Hippocampal formation (tissue), 2 donors: ENCODE measurements at places on chromosomes 12 and 14.

DNA sequence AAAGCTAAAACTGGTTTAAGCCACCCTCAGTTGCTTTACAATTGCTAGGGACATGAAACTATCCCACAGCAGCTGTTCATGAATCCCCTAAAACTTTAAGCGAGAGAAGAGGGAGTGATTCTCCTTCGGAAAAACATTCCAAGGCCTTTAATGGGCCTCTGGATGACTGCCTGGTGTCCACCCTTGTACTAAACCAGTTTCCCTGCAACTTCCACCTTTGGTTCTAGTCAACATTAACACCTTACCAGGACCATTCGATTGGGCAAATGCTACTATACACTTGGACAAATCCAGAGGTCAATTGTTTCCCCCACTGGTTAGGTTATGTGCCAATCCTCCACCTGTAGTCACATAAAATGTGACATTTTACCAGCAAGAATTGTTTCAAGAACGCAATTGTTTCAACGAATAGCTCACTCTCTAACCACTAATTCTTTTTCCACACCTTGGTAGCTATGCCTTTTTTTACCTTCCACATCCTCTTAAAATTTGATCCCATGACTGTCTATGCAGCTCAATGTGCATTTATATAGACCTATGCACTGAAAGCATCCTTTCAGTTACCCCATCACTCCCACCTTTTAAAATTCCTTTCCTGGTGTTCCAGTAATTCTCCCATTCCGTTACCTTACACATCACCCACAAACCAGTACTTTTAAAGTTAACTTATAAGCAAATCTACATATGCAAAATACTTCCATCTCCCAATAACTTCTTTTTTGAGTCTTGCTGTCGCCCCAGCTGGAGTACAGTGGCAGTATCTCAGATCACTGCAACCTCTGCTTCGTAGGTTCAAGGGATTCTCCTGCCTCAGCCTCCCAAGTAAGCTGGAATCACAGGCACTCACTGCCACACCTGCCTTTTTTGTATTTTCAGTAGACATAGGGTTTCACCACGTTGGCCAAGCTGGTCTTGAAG lies 3.6 kb downstream of the UBC start:
- DNase-seq, result no peak

- no peak for DNase-seq
These were observed 34.6 kb downstream of the ZFP36L1 start for GRCh38 chr14:68758301-68758700.

- DNase-seq, result no peak
These were observed 14.0 kb downstream of the RNASE2 start for GRCh38 chr14:20969336-20969735.

- DNase-seq, result no peak
These were observed 15.2 kb downstream of the FGFR1OP2 start for GRCh38 chr12:26953447-26953846.

GRCh38 chr14:102993523-102993922 lies 63.8 kb downstream of the CDC42BPB start:
- no peak for DNase-seq

DNA sequence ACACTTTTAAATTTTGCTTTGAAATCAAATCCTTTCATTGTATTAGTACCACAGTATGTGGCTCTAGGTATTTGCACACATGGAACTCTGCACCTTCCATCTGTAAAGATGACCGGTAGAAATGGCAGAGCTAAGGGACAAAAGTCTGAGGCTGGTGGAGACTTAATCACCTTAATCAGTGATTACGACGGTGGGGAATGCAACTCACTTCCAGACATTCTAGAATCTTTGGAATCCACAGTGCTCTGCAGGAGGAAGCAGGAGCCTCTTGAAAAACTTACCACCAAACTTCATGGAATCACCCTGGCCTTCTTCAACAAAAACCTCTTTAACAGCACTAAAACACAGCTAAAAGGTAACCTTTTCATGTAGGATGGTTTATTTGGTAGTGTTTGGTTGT lies 3.9 kb upstream of the DACT1 start:
- DNase-seq, result no peak

GRCh38 chr12:753611-754472 lies 1.5 kb downstream of the WNK1 start:
- DNase-seq, result no peak

DNA sequence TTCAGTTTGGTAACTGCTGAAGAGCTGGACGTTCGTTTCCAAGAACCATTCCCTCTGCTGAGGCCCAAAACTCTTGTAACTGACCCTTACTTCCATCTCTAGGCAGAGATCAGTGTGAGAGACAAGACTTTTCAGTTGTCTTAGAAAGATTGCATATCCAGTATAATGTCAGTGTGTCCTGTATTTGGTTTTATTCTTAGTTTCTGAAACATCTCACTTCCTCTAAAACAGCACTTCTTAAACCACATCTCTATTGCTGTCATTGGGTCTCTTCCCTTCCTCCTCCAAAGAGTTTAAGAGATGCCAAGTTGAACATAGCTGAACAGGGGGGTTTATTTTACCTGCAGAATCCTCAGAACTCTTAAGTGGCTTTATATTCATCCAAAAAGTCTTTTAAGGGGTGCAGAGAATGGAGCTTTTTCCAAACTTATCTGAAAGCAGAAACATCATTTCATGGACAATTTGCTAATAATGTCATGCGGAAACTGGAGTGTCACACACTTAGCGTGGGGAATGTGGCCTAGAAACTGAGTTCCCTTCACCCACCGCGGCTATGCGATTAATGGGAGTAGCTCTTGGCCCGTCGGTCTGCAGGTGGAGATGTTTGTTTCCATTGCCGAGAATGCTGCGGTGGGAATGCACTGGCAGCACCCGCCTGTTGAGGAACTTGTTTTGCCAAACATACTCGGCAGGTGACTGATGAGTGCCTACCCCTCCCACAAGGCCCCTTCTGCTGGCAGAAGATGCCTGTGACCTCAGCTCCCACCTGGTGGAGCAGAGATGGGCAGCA lies 148.2 kb downstream of the ADGRD1 start:
- no peak for DNase-seq

- no peak for DNase-seq
These were observed 12.1 kb downstream of the GPRC5D start for GRCh38 chr12:12939888-12940287.

DNA sequence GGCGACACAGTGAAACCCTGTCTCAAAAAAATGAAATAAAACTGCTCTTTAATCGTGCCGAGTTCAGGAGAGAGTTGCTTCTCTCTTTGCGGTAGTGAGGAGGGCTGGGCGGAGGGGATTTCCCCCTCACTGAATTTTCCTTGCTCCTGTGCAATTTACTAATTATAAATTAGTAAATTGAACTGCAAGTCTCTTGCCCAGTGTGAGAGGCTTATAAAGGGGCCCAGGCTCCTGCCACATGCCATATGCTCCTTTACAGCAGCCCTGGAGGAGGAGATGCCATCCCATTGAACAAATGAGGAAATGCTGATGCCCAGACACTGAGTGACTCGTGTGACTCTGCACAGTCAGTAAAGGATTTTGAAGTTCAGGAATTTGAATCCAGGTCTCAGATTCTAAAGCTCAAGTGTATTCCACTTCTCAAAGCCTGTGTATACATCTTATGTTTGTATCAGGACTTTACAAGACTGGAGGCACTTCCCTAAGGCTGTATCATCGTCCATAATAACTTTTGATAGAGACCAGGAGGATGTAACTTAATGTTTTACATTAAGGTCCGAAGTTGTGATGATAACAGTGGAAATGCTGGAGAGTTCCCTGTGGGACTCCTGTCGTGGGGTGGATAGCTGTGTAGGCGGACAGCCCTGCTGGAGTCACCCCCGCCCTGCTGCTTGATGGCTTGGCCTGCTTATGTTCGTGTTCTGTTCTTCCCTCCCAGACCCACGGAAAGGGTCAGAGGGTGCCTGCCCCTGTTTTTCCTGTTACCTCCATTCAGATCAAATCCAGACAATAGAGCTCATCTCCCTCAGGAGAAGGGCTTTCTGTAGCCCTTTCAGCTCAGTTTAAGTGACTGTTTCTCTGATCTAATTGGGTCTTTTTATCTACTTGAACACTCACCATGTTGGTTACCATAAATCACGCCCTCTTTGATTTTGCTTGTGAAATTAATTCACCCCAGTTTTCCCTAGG lies 13.9 kb downstream of the PELI2 start:
- no peak for DNase-seq

DNA sequence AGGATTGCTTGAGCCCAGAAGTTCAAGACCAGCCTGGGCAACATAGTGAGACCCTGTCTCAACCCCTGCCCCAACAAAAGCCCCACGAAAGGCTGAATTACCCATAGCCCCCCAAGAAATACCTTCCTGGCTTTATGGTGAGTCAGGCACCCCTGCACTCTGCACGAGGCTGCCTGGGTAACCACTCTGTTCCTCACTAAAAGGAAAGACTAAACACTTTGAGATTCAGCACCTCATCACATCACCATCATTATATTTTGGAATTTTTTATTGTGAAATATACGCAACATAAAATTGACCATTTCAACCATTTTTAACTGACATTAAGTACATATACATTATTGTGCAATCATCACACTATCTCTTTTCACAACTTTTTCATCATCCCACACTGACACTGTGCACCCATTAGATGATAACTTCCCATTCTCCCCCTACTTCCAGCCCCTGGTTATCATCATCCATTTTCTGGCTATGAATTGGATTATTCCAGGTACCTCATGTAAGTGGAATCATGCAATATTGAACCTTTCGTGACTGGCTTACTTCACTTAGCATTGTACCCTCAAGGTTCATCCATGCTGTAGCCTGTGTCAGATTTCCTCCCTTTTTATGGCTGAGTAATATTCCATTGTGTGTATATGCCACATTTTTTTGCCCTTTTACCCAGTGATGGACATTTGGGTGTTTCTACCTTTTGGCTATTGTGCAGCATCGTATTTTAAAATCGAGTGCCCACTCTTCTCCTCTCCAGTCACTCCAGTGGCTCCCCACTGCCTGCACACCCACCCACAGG lies 51.5 kb downstream of the TSPAN9 start:
- DNase-seq, result no peak

GRCh38 chr12:43288671-43289425 lies 263.2 kb downstream of the ADAMTS20 start:
- no peak for DNase-seq

GRCh38 chr14:31419179-31419966 lies 977 bp downstream of the HEATR5A start:
- DNase-seq, result no peak

- DNase-seq, result no peak
These were observed 179.2 kb downstream of the KICS2 start for GRCh38 chr12:64042911-64043310.

DNA sequence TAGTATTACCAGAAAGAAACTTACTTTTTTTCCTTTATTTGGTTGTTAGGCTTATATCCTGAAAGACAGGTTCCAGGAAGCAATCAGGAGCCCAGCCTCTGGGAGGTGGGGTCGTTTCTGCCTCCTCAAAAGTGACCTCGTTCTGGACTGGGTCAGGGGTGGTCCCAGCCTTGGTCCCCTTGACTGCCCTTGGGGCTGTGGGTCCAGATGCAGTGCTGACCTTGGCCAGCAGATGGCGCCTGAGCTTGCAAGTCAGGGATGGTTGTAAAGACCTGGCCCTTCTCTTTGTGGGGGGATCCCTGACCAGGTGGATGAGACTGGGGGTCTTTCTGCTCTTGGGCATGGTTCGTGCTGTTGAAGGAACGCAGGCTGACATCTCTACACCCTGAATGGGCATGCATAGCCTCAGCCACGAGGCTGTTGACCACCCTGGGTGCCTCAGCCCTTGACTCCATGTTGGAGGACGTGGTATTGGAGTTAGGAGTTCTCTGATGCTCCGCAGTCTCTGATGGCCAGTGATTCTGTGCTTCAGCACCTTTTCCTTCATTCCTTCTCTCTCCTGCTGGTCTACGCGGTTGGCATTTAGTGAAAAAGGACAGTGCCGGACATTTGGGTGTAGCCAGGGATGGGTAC lies 62.4 kb downstream of the ADCK1 start:
- DNase-seq, result peak; percentile 41

DNA sequence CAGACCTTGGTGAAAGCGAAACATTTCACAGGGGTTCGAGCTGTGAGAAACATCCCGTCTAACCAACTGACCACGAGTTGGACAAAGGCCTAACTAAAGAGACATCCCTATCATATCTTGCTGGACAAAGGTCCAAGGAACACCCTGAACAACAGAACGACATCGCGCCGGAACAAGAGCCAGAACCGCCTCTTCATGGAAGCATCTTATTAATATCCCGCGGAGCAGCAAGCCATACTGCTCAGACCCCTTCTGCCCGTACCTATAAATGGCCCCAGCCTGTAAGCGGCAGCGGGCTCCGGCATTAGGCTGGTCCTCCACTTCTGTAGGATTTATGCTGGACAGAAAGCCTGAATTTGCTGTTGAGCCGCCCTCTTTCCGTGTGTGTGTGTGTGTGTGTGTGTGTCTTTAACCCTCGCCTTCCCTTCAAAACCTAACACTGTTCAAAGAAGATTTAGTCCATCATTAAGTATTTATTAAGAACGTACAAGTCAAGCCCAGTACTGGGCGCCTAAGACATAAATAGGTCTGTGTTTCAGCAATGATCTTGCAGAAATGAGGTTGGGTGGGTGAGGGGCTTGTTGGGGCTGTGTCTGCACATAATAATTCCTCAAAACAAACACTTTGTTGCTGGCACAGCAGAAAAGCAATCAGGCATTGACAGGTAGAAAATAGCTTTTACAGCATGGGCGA lies 1.9 kb downstream of the SLC6A15 start:
- no peak for DNase-seq

DNA sequence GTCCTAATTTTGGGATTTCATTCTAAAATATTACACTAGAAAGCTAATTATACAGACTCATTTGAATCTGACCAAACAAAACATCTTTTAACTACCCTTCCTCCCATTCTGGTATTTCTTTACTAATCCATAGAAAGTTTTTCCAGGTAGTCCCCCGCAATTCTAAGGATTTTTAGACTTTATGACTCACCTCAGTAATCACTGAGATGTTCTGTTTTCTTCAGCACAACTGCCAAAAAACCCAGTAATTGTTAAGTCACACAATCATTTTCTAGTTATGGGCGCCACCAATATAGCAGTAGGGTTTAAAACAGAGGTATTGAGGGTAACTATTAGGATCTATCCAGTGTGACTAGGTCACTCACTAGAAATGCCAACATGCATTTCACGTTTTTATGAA lies 1.6 kb upstream of the ARID4A start:
- no peak for DNase-seq

DNA sequence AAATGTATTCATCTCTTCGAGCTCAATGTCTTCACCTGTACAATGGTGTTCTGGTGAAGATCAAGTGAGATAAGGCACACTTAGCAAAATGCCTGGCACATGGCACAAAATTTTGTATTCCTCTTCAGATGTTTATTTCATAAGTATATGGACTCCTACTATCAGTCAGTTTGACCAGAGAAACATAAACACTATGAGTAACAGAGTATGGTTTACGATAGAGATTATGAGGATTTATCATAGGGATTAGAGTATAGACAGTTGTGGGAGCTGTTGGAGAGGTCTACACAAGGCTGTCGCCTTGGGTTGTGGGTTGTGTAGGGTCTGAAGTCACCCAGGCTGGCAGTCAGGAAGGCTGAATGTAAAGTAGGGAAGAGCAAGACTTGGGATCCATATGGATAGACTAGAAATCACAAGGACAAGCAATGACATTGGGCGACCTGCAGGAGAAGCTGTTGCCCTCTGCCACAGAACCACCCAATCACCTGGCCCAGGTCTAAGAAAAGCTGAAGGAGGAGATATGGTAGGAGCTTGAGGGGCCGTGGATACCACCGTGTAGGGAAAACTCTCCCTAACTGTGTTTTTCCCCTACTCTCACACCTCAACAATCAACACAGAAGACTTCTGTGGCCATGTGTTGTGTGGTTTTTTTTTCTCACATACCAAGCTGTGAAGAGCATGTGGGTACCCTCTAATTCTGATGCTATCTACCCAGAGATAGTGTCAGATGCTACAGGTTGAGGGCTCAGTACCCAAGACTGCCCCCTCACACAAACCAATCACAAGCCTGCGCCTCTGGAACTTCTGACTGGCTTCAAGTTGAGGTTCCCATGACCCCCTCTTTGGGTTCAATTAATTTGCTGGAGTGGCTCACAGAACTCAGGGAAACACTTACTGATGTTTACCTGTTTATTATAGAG lies 27.2 kb upstream of the RESF1 start:
- DNase-seq, result no peak
